A549 treated with Hydrocortisone at 1 μM for 4 hours (cell line): ENCODE measurements at places on chromosomes 16 and 17. TPM values are rescaled to one million over a fixed set of nuclear protein-coding genes. Genes with fewer than 3 reads are reported as not detected.

The UNC13D gene
- total RNA-seq = 5.0 to 6.8 TPM (median 5.9 TPM) in 5 replicates

The RND2 gene
- 0.07 to 0.22 TPM (median 0.15 TPM) in 5 replicates for total RNA-seq

The SOX15 gene
- 0.16 to 0.36 TPM (median 0.25 TPM) in 5 replicates for total RNA-seq

The ADAM11 gene
- total RNA-seq = 1.8 to 2.2 TPM (median 1.8 TPM) in 5 replicates

The ZPBP2 gene
- not detected in 5 replicates for total RNA-seq

The SEPTIN1 gene
- total RNA-seq = 0.97 to 2.6 TPM (median 2.1 TPM) in 5 replicates

The TNFRSF17 gene
- not detected in 5 replicates for total RNA-seq

The LAT gene
- total RNA-seq = 3.5 to 5.1 TPM (median 4.3 TPM) in 5 replicates

The NTN1 gene
- 0.43 to 0.56 TPM (median 0.52 TPM) in 5 replicates for total RNA-seq

The CANT1 gene
- 77.2 to 92.2 TPM (median 83.8 TPM) in 5 replicates for total RNA-seq

The ANKFY1 gene
- 26.4 to 34.2 TPM (median 31.2 TPM) in 5 replicates for total RNA-seq

The CHST5 gene
- 0.16 to 0.35 TPM (median 0.29 TPM) in 3 of 5 replicates, not detected in the others for total RNA-seq

The ULK2 gene
- 11.9 to 18.6 TPM (median 16.2 TPM) in 5 replicates for total RNA-seq

The FBXW10 gene
- total RNA-seq = 0.92 to 1.3 TPM (median 1.3 TPM) in 5 replicates

The CCR7 gene
- 0.73 to 1.5 TPM (median 0.97 TPM) in 5 replicates for total RNA-seq
